Fibroblast of skin of abdomen (primary cell): ENCODE measurements at places on chromosomes 3 and 15.
A peak's percentile ranks its signal among the peaks of the same experiment; 100 is the strongest.

- no peak for DNase-seq
Observed at GRCh38 chr3:16432714-16433113, 80.8 kb downstream of the RFTN1 start.

- DNase-seq, result peak; percentile 51
Observed at GRCh38 chr3:197501879-197502620, 53.7 kb downstream of the BDH1 start.

DNA sequence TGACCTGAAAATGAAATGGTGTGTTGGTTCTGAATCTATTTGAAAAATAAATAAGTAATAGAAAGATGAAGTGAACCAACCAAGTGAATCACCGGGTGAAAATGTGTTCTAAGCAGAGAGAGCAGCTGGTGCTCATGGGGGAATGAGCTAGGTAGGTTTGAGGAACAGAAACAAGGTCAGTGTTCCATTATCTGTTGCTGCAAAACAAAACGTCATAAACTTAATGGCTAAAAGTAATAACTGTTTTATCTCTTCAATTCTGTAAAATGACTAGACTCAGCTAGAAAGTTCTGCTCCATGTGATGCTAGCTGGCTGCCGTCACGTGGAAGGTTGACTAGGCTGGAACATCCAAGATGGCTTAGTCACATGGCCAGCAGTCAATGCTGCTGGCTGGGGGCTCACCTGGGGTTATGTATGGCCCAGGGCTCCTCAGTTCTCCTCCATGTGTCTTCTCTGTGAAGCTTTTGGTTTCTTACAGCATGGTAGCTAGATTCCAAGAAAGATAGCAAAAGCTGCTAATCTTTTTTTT lies 13.3 kb upstream of the SH3BP5 start:
- DNase-seq, result no peak

DNA sequence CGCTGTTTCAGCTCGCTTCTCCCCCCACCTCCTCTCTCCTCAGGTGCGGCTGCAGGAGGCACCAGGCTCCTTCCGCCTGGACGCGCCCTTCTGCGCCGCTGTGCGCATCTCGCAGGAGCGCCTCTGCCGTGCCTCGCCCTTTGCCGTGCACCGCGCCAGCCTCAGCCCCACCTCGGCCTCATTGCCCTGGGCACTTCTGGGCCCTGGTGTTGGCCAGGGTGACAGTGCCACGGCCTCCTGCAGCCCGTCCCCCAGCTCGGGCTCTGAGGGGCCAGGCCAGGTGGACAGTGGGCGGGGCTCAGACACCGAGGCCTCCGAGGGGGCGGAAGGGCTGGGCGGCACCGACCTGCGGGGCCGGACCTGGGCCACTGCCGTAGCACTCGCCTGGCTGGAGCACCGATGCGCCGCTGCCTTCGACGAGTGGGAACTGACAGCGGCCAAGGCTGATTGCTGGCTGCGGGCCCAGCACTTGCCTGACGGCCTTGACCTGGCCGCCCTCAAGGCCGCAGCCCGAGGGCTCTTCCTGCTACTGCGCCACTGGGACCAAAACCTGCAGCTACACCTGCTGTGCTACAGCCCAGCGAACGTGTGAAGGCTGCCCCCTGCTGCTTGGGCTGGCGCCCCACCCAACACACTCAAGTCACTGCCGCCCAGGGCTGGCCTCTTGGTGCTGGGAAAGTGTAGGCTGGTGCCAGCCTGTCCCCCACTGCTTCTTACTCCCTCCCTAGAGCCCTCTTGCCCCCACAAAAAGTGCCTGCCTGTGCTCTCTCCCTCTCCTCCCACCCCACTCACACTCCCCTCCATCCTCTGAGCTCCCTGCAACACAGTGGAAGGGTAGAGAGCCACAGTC lies 7.1 kb downstream of the ALG3 start:
- DNase-seq, result no peak

DNA sequence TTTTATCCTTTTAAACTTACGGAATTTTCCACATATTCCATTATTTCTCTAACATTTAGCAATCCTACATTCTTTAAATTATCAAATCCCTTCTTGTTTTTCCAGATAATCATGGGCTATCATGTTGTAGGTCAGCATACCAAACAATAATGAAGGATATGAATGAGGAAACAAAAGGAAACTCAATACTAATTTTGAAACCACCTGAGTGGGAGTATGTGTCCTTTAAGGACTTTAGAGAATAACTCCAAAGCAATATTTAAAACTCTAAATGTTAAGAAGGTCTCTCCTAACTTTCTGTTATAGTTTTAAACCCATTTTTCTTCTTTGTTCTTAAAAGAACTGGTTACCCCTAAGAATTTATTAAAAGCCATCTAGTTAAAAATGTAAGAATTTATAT lies 43.0 kb downstream of the TP53BP1 start:
- DNase-seq, result no peak

- no peak for DNase-seq
Observed at GRCh38 chr3:13282986-13283876, 136.9 kb downstream of the NUP210 start.

DNA sequence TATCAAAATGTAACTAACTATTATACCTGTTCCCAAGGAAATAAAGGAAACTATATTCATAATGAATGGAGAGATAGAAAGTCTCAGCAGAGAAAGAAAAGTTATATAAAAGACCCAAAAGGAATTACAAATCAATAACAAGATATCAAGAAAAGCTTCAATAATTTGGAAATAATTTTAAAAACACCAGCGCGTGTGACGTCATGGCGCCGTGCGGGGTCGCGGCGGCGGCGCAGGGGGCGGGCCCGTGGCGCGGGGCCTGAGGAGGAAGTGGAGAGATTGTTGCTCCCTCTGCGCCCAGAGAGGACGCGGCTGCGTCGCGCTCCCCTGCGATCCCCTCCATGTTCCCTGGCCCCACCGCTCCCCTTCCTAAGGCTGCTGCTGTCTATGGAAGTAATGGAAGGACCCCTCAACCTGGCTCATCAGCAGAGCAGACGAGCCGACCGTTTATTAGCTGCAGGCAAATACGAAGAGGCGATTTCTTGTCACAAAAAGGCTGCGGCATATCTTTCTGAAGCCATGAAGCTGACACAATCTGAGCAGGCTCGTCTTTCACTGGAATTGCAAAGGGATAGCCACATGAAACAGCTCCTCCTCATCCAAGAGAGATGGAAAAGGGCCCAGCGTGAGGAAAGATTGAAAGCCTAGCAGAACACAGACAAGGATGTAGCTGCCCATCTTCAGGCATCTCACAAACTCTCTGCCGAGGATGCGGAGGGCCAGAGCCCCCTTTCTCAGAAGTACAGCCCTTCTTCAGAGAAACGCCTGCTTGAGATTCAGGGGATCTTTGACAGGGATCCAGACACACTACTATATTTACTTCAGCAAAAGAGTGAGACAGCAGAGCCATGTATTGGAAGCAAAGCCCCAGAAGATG lies 4.1 kb downstream of the XCR1 start:
- no peak for DNase-seq

DNA sequence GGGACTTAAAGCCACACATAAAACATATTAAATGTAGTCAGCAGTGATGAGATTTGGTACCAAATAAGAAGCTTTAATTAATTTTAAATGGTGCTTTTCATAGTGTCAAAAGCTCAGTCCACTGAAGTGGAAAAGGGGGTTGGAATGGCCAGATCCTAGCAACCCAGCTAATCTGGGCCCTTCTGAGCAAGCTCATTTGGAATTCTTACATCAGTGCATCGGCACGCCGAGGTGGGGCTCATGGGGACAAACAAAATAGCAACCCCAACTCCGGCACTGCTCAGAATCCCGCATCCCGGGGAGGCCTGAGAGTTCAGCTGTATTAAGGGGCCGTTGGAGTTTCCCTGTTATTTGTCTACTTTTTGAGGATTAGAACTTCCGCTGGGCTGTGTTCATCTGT lies 526.4 kb downstream of the SOX2 start:
- peak; percentile 18 for DNase-seq

DNA sequence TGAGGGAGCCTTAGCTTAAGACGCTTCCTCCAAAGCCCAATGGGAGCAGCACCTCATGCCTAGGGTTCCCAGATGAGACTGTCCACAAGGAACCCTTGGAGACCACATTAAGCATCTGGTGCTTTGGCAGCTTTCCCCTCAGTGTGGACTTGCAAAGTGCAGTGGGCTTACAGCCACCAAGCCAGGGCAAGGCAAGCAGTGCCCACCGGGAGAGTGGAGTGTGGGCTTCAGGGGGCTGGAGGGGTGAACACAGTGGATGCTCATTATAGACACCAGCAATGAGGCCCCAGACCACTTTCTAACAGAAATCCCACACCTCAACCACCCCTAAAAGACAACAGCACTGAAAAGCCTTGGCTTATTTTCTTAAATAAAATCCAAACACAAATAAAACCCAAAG lies 9.1 kb upstream of the MUSTN1 start:
- no peak for DNase-seq

DNA sequence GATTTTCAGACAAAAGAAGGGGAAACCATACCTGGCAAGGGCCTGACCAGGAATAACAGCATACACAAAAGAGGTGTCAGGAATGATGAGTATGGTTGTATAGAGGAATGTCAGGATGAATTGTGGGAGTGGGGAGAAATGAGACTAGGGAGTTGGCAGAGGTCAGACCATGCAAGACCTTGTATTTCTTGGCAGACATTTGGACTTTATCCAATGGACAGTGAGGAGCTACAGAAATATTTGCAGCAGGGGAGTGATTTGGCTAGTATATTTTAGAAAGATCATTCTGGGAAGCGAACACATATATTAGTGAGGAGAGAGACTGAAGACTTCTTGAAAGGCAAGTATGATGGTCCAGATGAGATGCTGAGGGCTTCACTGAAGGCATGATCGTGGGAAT lies 25.4 kb upstream of the ALPK3 start:
- peak; percentile 5 for DNase-seq

DNA sequence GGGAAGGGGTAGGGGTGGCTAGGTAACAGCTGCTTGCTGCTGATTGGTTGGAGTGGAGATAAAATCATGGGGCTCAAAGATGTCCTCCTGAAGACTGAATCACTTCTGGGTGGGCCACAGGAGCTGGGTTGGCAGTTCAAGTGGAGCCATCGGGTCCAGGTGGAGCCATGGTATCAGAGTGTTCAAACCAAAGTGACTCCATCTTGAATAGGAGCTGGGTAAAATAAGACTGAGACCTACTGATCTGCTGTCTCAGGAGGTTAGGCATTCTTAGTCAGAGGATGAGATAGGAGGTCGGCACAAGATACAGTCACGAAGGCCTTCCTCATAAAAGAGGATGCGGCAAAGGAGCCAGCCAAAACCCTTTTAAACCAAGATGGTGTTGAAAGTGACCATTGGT lies 96.5 kb downstream of the RTP4 start:
- no peak for DNase-seq

- no peak for DNase-seq
Observed at GRCh38 chr3:131645638-131646037, 142.9 kb upstream of the MRPL3 start.

GRCh38 chr3:81268526-81268925 lies 492.9 kb downstream of the GBE1 start:
- no peak for DNase-seq

DNA sequence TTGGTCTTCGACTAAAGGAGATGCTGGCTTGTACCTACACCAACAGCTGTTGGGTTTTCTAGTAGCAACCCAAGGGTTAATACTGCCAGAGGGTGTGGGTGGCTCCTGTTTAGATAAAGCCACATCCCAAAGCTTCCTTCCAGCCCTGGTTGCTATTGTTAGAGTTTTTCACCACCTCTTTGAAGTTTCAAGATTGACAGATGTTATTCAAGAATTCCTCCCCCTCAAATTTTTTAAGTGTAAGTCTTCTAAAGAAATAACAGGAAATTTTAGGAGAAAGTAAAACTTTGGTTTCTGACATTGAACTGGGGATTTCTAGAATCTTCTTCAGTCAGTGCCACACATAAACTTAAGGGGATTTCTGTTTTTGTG lies 60.9 kb downstream of the TGFBR2 start:
- no peak for DNase-seq

GRCh38 chr15:92288755-92289154 lies 104.9 kb upstream of the ST8SIA2 start:
- DNase-seq, result no peak

- no peak for DNase-seq
Observed at GRCh38 chr3:160170409-160171370, 54.5 kb upstream of the C3orf80 start.

DNA sequence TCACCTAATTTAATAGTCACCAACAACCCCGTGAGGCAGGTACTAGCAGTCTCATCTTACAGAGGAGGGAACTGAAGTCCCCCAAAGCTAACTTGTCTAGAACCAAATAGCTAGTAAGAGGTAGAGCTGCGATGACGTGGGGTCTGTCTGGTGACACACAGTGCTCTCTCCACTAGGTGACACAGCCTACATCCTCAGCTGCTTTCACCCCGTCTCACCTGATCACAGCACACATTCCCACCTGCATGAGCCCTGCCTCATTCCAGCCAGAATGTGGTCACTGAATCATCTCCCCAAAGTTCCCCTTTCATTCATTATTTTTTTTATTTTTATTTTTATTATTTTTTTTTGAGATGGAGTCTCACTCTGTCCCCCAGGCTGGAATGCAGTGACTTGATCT lies 21.3 kb upstream of the MAGEF1 start:
- DNase-seq, result no peak

GRCh38 chr15:99211926-99212325 lies 37.5 kb downstream of the TTC23 start:
- DNase-seq, result no peak

DNA sequence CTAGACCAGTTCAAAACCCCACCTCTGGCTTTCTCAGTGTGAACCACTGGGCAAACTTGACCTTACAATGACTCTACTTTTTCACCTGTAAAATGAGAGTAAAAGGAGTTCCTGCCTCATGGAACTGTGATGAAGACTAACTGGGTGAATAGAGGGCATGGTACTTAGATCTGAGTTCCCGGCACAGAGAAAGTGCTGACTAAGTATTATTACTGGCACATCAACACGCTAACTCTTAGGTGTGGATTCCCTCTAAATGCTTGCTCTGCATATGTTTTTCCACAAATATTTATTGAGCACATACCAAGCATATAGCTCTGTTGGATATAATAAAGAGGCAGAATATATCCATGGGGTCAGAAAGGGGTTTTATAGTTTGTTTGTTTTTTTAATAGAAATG lies 437.8 kb downstream of the MAGI1 start:
- no peak for DNase-seq

- no peak for DNase-seq
Observed at GRCh38 chr15:41832875-41833274, 5.0 kb downstream of the JMJD7 start.

DNA sequence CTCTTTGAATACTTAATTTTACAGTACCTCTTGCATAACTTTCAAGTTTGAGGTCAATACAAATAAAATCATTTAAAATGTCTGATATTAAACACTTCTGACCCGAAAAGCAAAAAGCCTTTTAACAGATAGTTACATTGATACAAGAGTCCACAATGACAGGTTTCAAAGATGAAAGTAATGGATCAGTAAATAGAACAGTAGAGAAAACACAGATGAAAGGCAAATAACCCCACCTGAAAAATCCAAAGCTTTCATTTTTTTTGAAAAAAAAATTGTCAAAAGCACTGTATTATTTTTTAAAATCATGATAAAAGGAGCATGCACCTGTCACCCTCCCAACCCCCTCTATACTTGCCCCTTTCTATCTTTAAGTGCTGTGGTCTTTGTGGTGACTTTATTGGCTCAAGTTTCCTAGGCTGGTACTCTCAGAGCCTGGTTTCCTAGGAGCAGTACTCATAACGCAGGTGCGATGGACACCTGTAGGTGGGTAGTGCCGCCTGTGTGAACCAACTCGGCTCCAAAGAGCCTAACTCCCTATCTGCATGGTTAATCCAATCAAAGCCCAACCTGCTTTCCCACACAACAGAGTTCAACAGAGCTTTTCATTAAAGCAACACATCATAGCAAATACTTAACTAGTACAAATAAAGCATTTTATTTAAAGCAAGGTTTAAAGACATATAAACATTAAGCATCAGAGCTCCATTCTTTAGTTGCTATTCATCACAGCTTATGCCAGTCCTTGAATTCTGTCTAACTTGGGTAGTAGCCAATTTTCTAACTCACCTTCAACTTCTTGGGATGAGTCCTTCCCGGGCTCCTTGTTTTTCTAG lies 32.2 kb downstream of the LIPC start:
- no peak for DNase-seq
